ENCODE measurements at places on chromosomes 7 and 10. TPM values are rescaled to one million over a fixed set of nuclear protein-coding genes. Genes with fewer than 3 reads are reported as not detected.

DNA sequence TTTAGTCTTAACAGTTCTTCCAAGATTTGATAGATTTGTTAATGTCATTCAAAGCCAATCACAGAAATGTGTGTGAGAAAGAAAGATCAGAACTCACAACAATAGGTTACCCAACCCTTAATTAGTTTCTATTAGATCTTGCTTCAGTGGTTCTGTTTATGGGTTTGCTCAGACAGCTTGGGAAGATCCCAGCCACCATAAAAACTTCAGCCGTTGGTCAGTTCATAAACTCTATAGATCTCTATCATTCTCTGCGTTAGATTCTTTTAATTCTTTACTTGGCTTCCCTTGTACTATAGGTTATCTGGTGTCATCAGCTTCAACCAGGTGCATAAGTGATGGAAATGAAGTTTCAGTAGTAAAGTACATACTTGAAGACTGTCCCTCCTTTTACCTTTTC lies 54.4 kb downstream of the ZNF277 start:
- no peaks in the 10 kb centered on the region for H3K36me3 ChIP-seq
- no peaks in the 10 kb centered on the region for H3K4me1 ChIP-seq
- DNase-seq = no peak
- no peaks in the 10 kb centered on the region for H3K27me3 ChIP-seq
- H3K27ac ChIP-seq = no peak overlapping the region

DNA sequence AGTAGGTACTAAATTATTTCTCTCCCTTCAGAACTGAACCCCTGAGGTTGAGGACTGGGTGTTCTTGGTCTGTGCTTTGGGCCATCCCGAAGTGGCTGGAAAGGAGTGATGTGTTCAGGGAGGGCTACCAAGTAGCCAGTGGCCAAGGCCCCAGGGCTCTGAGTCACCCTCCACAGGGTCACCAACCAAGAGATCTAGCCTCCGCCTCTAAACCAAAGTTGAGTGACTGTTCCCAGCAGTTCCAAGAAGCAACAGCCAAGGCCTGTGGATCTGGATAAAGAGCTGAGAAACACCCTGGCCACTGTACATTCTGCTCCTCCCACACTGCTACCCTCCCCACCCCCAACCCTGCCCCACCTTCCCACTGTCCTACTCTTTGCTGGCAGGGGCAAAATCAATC lies 35.5 kb upstream of the KCNMA1 start:
- no peak overlapping the region for H3K4me3 ChIP-seq
- H3K27me3 ChIP-seq = no peaks in the 10 kb centered on the region
- H3K27ac ChIP-seq = no peak overlapping the region
- no peak for DNase-seq

DNA sequence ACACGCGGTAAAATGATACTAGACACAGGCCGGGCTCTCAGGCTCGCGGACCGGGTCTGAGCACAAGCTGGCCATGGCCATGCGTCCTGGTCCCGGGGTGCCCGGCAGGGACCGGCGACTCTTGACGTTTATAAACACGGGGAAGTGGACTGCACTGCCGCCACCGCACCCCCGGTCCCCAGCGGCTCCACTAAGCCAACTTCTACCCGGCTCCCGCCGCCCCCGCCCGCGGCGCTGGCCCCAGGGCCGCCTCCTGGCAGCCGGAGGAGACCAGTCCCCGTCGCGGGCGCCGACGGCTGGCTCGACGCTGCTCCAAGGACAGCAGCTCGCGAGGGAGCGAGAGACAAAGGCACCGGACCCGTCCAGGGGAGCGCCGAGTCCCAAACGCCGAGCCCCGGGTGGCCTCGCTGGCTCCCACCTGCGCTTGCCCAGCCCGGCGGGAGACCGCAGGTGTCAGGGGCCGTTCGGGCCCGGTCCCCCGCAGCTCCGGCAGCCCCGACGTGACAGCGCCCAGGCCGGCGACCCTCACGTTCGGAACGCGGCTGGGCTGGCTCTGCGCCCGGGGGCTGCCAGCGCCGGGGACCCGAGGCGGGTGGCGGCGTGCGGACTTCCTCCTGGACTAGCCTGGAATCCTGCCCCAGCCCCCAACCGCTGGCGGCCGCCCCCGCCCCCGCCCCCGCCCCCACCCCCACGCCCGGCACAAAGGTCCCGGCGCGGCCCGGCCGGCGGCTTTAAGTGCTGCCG lies 517 bp downstream of the ITGB1 start:
- H3K27me3 ChIP-seq = no peaks in the 10 kb centered on the region
- H3K4me3 ChIP-seq = peak overlapping the region; percentile 64
- H3K27ac ChIP-seq = peak overlapping the region; percentile 45

DNA sequence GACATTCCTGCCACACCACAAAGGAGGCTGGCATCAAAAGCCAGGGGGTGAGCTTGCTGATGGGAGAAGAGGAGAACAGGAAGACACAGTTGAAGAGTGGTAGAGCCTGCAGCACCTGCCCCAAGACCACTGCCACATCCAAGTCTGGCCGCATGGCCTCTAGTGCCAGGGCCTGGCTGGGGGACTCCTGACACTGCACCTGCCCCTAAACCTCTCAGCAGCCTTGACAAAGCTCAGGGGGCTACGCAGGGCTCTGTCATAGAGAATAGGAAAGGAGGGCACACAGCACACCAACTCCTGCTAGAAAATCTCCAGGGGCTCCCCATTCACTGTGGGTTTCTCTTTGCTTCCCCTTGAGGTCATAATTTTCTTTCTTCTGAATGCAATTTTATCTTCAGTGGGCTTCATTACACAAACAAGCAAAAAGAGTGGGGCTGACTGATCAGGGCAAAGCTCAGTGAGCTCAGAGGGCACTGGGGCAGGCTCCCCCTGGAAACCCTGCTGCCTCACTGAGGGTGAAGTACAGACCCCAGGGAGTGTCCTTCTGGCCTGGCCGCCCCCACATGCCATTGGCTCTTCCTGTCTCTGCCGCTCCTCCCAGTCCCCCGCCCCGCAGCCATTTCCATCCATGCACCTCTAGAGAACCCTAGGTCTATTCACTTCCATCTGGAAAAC lies 37.2 kb downstream of the VOPP1 start:
- peak overlapping the region; percentile 89 for H3K27ac ChIP-seq
- H3K27me3 ChIP-seq = no peaks in the 10 kb centered on the region
- H3K36me3 ChIP-seq = no peaks in the 10 kb centered on the region
- H3K4me1 ChIP-seq = peaks cover 65% of the 10 kb centered on the region
- no peak for DNase-seq

Gene EBLN1
- not detected for total RNA-seq

- DNase-seq = no peak
- no peak overlapping the region for H3K27ac ChIP-seq
- no peak overlapping the region for H3K4me3 ChIP-seq
- H3K4me1 ChIP-seq = no peaks in the 10 kb centered on the region
- no peaks in the 10 kb centered on the region for H3K36me3 ChIP-seq
Measured at GRCh38 chr7:26013551-26014083, 138.4 kb upstream of the NFE2L3 start.

Measured in natural killer cell (primary cell).